A172 (cell line): ENCODE measurements at places on chromosomes 5 and 9. TPM values are rescaled to one million over a fixed set of nuclear protein-coding genes. Genes with fewer than 3 reads are reported as not detected.

The NUTM2G gene
- not detected in 2 replicates for total RNA-seq

The SUSD3 gene
- not detected in 2 replicates for total RNA-seq

The STKLD1 gene
- total RNA-seq: 0.91 and 1.4 TPM in 2 replicates

The SLC34A1 gene
- 0.05 TPM in 1 of 2 replicates, not detected in the other for total RNA-seq

The ERAP2 gene
- 91.9 and 97.0 TPM in 2 replicates for total RNA-seq

The ENHO gene
- 0.43 and 1.1 TPM in 2 replicates for total RNA-seq

The TAF11L9 gene
- not detected in 2 replicates for total RNA-seq

The DAPK1 gene
- 17.7 and 25.5 TPM in 2 replicates for total RNA-seq

The HAVCR2 gene
- total RNA-seq: not detected in 2 replicates

The SPATA31D4 gene
- total RNA-seq: not detected in 2 replicates

The WNT8A gene
- total RNA-seq: not detected in 2 replicates

The PCDHA1 gene
- 0.02 TPM in 1 of 2 replicates, not detected in the other for total RNA-seq

The RABEPK gene
- 32.2 and 41.7 TPM in 2 replicates for total RNA-seq

The ARID3C gene
- total RNA-seq: 0.19 TPM in 1 of 2 replicates, not detected in the other

The IFNA2 gene
- not detected in 2 replicates for total RNA-seq

The ZNF189 gene
- 23.7 and 28.0 TPM in 2 replicates for total RNA-seq

The ANKRD18B gene
- 10.6 and 12.6 TPM in 2 replicates for total RNA-seq

DNA sequence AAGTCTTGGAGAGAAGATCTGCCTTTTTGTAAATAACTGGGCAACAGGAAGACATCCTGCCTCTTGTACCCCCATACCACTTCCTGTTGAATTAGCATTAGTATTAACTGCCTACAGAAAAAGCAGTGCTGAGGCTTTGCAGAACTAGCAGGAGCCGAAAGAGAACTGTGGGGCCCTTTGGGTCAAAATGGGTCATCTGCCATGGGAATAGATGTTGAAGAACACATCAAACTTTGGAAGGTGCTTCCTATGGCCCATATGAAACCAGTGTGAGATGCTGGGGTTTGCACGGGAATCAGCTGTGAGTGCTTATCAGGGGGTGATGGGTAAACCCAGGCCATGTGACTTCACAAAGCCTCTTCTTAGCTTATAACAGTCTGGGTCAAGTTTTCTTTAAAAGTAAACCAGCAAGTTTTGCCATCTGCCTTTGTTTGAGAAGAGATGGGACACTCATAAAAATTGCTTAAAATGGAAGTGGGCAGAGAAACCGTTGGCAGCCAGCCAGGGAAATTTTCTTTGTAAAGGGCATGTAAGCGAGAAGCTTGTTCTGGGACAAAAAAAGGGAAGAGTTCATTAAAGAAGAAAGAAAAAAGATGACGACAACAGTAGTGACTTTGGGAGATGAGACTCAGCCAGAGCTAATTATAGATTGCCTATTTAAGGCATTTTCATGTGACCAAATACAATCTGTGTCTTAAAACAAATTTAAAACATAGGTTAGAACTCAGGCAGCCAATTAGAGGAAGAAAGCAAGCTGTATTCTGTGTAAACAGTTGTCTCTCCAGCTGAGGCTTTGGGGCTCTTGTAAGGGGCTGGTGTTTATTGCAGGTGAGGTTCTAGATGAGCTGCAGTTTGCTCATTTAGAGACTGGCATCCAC lies 4.4 kb downstream of the SLC25A25 start:
- DNase-seq: peak; percentile 65

DNA sequence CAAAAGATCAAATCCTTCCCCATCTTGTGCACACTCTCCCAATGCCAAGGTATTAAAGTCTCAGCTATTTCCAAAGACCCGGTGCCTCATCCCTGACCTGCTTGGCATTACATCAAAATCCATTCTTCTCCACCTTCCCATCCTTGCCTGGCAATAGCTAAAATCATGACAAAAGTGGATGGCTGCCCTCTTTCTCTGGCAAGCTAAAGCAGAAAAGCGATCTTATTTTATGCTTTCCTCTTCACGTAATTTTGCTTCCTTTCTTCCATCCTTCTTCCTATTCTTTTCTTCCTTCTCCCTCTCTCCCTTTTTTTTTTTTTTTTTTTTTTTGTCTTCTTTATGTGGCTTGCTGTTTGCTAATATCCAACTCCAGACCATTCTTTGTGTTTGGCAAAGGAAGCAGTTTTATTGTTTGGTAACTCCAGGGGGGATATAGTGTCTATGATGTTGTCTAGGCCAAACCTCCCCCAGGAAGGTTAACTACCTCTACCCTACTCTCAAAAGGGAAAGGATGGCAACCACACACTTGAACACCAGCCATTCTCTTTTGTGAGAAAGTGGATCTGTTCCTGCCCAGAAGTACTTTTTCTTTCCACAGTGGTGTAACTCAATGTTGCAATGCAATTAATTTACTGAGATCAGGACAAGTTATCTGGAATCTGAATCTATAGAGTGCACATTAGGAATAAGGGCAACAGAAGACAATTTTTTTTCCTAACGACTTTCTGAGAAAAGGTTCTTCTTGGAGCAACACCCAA lies 120.9 kb upstream of the TMEM161B start:
- no peak for DNase-seq

- peak; percentile 38 for DNase-seq
Observed at GRCh38 chr5:124627815-124628595, 118.4 kb downstream of the ZNF608 start.

DNA sequence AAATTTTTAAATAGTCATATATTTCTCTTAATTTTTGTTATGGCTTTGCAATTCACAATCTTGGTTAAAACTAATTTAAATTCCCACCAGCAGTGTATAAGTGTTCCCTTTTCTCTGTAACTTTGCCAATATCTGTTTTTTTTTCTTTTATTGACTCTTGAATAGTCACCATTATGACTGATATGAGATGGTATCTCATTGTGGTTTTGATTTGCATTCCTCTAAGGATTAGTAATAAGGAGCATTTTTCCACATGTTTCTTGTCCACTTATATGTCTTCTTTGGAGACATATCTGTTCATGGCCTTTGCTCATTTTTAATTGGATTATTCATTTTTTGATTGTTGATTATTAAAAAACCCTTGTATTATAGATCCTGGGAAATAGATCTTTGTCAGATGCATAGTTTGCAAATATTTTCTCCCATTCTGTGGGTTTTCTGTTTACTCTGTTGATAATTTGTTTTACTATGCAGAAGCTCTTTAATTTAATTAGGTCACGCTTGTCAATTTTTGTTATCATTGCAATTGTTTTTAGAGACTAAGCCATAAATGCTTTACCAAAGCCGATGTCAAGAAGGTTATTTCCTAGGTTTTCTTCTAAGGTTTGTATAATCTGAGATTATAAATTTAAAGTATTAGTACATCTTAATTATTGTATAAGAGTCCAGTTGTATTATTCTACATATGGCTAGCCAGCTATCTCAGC lies 610.9 kb downstream of the CHSY3 start:
- peak; percentile 85 for DNase-seq

- DNase-seq: no peak
Observed at GRCh38 chr5:132637241-132637640, 20.7 kb upstream of the IL13 start.

GRCh38 chr5:178785999-178786398 lies 55.5 kb upstream of the ZNF354A start:
- peak; percentile 49 for DNase-seq

- DNase-seq: no peak
Observed at GRCh38 chr9:71263451-71263850, 142.0 kb upstream of the TRPM3 start.

GRCh38 chr9:96050861-96051155 lies 175.3 kb downstream of the ERCC6L2 start:
- DNase-seq: no peak

DNA sequence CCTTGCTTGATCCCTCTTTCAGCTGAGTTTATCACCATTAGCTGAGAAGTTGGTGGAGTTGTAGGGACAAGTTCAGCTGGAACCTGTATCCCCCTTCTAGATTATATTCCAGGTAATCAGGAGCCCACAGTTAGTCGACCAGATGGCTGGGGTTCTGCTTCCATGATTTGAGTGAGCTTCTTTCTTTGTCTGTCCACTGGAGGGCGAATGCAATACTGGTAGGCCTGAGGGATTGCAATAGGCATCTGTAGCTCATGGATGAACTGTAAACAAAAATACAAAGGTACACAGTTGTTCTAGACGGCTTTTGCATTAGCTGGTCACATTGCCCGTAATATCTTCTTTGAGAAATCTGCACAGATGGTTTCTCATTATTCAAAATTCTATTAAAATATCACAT lies 88.9 kb downstream of the PCSK5 start:
- no peak for DNase-seq

DNA sequence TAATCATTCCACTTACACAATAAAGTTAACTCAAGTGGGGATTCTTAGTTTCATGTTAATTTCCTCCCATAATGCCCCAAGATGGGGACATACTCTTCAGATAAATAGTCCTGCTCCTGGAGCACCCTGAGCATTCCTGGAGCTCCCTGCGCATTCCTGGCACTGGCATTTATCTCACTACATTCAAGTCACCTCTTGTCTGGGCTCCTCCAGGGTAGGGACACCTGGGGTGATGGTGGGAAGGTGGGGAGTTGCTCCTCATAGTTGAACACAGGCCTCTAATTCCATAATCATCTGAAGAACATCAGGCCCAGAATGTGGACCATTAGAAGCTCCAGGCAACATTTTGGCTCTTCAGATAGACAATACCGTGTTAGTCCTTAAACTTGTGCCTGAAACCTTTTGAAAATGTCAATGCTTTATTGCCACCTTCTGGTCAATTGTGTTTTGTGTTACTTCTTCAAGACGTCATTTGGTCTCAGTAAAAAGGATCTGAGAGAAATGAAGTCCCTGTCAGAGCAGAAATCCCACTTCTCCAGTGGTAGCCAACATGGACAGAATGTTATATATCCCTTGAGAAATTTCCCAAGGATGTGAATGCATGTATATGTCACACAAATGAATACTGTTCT lies 14.2 kb upstream of the AGGF1 start:
- DNase-seq: peak; percentile 70

GRCh38 chr5:153222936-153223335 lies 267.5 kb upstream of the GRIA1 start:
- DNase-seq: peak; percentile 57

- DNase-seq: no peak
Observed at GRCh38 chr5:170484847-170485615, 18.8 kb upstream of the KCNIP1 start.

GRCh38 chr9:91360551-91361290 lies 997 bp downstream of the AUH start:
- no peak for DNase-seq

DNA sequence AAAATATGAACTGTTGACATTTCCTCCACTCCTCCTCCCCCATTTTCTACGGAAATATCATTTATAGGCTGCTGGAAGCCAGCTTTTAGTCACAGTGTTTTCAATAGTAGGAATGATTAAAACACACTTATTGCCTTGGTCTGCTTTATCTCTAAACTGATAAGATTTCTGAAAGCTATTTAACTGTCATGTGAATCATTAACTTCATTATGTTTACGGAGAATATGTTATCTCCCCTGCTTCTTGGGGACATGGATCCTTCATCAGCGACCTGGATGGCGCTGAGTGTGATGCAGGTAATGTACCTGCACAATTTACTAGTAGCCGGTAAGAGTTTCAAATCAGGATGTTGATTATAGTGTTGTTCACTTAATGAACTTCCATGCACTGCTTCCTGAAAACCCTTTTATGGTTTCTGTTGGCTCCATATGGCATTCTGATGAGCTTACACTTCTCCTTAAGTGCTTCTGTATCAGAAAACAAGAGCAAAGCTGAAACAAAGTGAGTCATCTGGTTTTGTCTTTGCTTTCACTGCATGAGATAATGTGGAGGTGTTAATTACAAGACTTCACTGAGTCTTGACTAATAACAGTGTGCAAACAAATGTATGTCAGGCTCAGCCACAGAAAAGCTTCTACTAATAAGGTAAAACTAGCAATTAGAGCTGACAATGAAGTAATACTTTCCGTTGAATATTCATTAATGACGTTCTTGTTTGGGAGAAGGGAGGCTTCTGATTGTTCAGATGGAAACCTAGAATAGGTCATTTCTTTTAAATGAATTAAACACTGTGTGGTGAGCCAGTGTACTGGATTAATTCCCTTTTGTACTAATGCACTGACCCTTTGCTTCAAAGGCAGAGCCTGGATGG lies 162.4 kb upstream of the ZNF608 start:
- DNase-seq: peak; percentile 50

DNA sequence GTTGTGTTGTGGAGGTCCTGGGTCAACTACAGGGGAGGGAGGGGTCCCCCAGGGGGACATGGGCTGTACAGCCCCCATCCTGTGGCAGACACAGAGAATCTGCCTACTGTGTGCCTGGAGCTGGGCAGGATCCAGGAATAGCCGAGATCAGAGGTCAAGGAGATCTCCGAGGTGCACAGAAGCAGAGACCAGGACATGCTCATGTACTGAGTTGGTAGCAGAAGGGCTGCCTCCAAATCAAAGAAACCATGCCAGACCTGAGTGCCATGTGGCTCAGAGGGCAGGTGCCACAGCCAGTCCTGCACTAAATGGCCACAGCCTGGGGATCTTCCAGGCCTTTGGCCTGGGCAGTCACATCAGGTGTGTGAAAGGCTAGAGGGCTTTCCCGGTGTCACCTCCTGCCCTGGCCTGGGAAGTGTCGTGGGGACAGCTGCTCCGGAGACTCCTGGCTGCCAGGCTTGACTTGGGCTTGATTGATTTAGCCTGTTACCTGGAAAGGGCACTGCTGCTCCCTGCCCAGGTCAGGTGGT lies 27.8 kb downstream of the GSN start:
- no peak for DNase-seq

DNA sequence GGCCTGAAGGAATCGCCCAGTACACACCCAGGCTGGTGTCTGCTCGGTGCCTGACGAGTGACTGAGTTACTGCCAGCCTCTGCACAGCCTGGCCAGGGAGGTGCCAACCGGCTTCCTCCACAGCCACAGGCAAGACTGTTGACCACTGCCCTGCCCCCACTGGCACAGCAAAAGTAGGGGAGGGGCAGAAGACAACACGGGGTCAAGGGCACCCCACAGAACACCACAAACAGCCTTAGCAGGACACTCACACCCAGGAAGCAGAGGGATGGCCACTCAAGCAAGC lies 722 bp upstream of the LHX3 start:
- DNase-seq: no peak

DNA sequence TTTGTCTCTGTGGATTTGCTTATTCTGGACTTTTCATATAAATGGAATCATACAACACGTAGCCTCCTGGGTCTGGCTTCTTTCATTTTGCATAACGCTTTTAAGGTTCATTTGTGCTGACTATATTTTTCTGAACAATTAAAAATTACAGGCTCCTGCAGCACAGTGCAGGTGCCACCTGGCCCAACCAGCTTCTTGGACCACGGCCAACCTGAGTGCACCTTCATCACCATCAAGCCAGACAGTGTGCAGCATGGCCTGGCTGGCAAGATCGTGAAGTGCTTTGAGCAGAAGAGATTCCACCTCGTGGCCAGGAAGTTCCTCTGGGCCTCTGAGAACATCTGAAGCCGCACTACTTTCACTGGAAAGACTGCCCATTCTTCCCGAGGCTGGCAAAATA lies 53.5 kb upstream of the COL15A1 start:
- no peak for DNase-seq
